ENCODE measurements at places on chromosomes 12 and 14. TPM values are rescaled to one million over a fixed set of nuclear protein-coding genes. Genes with fewer than 3 reads are reported as not detected.

- H3K27ac ChIP-seq = no peak overlapping the region
- H3K27me3 ChIP-seq = no peaks in the 10 kb centered on the region
- H3K4me3 ChIP-seq = no peak overlapping the region
- DNase-seq = no peak
- no peaks in the 10 kb centered on the region for H3K4me1 ChIP-seq
- no peaks in the 10 kb centered on the region for H3K36me3 ChIP-seq
Measured at GRCh38 chr12:102902093-102902492, 15.0 kb downstream of the PAH start.

DNA sequence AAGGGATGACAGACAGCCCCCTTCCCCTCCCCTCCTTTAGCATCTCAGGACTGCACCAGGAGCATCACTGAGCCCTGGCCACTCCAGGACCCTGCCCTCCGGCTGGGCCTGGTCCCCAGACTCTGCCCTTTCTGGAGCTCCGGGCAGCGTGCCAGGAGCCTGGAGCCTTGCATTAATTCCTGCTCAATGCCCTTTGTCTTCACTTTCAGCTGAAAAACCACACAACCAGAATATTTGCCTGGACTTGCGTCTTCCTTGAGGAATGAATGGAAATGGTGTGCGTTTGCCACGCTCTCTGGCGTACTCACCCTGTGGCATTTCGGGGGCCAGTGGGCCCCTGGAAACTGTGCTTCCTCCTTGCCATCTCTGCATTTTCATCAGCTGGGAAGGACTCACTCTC is 8.5 kb upstream of the RFLNA start:
- no peaks in the 10 kb centered on the region for H3K27me3 ChIP-seq
- no peak overlapping the region for H3K4me3 ChIP-seq
- no peak for DNase-seq
- no peak overlapping the region for H3K27ac ChIP-seq
- H3K4me1 ChIP-seq = no peaks in the 10 kb centered on the region
- no peaks in the 10 kb centered on the region for H3K36me3 ChIP-seq

The DPPA3 gene
- not detected for total RNA-seq

DNA sequence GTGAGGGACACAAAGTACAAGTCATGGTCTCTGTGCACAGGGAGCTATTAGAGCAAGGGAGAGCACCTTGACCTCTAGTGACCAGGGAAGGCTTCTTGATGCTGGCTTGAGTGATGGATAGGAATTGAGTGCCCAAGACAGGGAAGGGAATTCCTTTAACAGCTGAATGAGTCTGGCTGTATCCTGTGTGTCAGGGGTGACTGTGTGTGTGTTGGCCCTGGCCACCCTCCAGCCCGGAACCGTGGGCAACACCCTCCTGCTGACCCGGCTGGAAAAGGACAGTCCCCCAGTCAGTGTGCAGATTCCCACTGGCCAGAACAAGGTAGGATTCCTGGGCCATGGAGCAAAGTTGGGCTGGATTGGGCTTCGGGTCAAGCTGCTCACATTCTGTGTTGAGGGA is 5.5 kb upstream of the PFDN5 start:
- no peak for DNase-seq
- no peak overlapping the region for H3K27ac ChIP-seq
- H3K36me3 ChIP-seq = no peaks in the 10 kb centered on the region
- H3K4me1 ChIP-seq = peaks cover 5% of the 10 kb centered on the region

Measured in spleen (tissue), 13 donors.